ENCODE measurements at places on chromosomes 7 and 10.

DNA sequence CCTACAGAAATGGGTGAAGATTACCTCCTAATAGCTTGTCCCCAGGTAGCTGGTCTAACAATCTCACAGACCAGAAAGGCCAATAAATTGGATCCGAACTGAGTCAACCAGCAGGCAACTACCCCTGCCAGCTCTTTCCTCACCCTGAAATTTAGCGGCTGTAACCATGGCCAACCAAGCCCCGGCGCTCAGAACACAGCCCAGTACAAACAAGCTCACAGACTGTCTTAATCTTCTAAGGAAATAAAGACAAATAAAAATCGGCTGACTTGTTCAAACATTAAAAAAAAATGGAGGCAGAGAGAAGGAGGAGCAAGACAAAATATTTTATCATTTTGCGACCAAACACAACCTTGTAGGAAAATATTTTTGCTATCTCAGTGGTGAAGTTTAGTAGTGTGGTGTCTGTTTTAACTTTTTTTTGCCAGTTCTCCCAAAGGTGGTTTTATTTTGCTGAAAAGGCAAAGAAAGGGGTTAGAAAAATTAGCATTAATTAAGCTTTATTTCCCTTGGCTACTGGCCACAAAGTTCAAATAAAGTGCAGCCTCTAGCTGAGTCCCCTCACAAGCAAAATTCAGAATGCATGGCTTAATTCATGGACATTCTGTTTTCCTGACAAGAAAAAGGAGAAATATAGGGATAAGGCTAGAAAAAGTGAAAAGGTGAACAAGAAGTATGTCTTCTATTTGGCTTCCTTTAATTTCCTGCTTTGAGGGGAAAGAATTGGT is 313.0 kb upstream of the NPVF start:
- DNase-seq: peak; percentile 71

DNA sequence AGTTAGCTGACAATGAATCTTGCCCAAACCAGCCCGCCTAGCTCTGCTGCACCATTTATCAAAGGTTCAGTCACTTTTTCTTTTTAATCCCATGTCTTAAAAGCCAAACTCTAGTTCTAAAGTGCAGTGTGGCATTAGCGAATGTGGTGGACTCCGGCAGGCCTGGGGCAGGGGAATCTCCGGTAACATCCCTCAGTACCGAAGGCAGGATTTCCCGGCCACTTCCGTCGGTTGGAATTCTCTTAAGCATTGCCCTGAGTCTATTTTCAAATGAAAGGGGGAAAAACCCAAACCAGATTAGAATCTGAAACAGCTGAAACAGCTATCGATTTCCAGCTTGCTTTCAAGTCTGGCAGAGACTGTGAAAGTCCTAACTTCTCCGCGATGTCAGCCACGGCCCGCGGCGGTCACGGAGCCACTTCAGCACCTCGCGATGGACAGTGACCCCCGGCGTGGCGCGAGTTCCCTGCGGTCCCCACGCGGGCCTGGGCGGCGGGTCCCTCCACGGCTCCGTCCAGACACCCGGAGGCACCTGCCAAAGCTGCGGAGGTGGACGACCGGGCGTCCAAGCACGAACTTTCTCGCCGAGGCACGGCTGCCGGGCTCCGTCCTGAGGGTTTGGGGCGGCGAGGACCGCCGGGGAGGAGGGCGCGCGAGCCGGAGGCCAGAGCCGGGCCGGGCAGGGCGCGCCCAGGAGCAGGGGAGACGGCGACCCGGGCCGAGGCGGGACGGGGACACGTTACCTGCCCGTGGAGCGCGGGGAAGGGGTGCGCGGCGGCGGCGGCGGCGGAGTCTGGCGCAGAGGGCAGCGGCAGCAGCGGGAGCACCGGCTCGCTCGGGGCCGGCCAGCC is 745 bp downstream of the TCERG1L start:
- peak; percentile 6 for DNase-seq

DNA sequence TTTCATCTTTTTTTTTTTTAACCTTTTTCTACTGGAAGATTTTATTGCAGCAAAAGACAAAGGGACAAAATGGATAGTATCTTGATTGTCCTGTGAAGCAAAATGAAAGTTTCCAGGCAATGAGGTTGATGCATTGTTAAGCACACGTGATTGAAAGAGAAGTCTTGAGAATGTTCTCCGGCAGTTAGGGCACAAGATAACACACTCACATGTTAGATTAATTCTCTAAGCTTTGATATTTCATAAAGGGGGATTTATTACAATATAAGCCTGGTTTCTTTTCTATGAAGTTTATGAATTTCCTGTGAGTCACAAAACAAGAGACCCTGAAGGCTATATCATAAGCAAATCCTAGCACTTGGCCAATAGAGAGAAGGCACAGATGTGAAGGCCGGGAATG is 93.4 kb upstream of the ARMC3 start:
- no peak for DNase-seq

DNA sequence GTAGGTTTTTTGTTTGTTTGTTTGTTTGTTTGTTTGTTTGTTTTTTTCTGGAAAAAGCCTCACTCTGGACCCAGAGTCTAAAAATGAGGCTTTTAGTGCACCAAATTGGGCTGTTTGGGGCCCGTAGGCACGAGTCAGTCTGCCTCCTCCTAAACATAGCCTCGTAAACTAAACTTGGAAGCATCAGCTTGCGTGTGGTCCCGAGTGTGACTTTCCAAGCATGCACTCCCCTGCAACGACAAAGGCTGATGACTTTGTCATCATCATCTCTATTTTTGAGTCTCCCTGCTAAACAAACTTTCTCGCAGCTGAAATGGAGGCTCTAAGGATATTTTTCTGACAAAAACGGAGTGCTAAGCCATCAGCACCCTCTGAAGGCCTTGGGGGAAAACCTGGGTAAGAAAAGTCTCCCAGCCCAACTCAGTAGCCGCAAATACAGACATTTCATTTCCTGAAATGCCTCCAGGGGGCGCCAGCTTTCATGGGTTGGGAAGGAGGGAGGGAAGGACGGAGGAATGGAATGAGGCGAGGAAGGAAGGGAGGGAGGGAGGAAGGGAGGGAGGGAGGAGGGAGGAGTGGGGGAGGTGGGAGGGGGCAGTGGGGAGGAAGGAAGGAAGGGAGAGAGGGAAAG is 245.9 kb downstream of the KCNMA1 start:
- peak; percentile 65 for DNase-seq

DNA sequence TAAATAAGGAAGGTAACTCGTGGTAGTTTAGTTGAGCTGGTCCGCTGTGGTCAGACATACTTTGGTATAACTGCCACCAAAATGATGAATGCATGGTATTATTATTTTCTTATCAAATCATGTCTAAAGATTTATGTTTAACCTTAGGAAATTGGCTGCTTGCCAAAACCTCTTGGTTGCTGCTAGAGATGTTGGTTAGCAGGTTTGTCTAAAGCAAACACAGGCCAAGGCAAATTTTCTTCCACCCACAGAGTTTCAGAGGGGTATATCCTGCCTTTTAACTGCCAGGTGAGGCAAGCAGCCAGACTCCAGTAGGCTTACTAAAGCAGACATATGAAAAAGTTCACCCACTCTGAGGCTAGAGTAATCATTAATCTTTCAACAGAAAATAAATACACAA is 101.4 kb downstream of the SEMA3E start:
- no peak for DNase-seq

- DNase-seq: no peak
These were observed 12.8 kb downstream of the RHEB start for GRCh38 chr7:151506901-151507382.

- no peak for DNase-seq
These were observed 96.1 kb upstream of the KCNIP2 start for GRCh38 chr10:101939729-101940128.

DNA sequence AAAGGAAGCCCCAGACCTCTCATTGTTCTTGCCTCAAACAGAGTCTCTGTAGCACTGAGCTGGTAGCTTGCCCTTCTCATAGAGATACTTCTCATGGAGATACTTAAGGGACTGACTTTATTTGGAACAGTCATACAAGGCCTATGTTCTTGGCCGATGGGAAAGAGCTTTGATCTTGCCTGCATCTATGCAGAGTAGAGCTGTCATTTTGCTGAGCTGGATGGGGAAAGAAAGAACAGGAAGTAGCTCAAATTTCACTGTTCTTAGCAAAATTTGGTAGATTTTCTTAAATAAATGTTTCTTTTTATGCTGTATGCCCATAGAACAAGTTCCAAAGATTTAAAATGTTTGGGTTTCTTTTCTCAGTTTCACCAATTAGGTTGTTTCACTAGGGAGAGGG is 119.3 kb upstream of the SEC61G start:
- no peak for DNase-seq

DNA sequence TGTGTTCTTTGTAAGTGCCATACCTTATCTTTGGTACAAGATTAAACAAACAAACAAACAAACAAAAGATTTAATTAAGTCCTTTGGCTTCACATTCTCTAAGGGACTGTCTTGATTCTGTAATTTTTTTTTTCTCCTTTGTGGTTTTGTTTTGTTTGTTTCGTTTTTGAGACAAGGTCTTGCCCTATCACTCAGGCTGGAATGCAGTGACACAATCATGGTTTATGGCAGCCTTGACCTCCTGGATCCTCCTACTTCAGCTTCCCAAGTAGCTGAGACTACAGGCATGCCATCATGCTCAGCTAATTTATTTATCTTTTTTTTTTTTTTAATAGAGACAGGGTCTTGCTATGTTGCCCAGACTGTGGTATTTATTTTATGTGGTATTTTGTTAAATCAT is 165.8 kb downstream of the LRRC4 start:
- peak; percentile 24 for DNase-seq

GRCh38 chr10:70751356-70751755 is 33.8 kb downstream of the TBATA start:
- DNase-seq: no peak

DNA sequence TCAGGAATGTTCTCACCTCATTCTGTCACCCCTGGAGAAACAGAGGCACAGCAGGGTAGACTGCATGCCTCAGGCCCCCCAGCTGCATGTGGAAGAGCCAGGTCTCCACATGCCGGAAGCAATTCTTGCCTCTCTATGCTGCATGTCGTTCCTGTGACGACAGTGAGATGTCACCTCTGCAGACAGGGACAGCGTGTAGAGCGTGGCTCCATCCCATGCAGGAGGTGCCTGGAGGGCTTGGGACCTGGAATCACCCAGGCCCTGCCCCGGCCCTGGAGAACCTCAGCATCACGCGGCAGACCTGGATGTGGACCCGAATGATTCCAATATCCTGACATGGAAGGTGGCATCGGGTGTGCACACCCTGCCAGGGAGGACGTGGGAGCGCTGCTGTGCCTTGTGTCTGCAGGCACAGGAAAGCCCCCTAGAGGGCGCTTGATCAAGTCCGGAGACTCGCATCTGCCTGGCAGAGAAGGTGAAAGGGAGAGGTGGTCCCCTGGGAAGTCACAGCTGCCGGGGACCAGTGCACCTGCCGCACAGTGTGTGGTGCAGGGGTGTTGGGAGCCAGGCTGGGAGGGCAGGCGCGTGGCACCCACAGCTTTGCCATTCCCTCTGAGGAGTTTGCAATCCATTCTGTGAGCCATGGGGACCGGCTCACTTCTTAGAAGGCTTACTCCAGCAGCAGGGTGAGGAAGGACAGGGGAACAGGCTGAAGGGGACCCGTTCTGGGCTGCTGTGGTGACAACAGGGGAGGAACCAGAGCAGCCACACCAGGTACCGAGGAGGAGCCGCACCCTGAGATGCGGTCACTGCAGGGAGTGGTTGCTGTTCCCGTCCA is 45.3 kb upstream of the EN2 start:
- DNase-seq: peak; percentile 32

DNA sequence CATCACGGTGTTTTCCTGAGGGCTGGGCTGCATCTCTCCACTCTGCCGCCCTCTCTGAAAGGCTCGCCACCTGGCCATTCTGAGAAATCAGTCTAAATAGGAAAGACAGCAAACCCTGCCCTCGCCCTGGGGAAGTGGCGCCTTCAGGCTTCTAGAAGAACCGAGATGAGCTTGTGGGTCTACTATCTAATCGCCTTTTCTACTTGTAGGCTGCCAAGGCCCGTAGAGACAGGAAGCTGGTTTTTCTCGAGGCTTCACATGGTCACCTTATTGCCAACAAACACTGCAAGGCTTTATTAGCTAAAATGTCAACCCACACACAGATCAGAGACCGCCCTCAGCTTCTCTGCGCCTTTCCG is 21.4 kb downstream of the LAT2 start:
- no peak for DNase-seq

- no peak for DNase-seq
These were observed 20.8 kb downstream of the PILRA start for GRCh38 chr7:100394077-100394476.

DNA sequence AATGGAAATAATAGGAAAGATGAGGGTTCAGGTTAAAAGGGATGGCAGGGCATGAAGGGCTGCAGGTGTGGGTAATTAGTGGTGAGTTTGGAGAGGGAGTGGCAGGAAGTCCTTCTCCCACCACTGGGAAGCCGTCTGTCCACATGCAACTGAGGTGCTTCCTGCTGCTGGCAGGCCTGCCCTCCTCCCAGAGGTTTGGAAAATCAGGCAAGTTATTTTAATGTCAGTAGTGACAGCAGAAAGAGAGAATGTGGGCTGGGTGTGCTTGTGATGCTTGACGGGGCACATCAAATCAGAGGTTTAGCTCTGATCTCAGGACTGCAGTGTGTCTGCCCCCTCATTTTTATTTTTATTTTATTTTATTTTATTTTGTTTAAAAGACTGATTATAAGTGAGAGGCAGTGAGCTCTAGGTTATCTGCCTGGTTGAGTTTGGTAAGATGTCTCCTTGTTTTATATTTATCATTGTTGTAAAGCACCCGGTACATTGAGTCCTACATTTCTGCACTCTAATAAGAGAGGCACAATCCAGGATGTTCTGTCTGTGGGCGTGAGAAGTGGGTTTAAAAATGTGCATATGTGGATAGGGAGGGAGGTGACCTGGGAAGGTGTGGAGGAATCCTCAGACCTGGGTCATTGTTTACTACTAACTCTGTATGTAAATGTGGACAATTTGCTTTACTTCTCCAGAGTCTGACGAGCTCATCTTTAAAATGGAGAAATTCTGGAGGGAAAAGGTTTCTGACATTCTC is 504.4 kb downstream of the LRMDA start:
- DNase-seq: no peak

DNA sequence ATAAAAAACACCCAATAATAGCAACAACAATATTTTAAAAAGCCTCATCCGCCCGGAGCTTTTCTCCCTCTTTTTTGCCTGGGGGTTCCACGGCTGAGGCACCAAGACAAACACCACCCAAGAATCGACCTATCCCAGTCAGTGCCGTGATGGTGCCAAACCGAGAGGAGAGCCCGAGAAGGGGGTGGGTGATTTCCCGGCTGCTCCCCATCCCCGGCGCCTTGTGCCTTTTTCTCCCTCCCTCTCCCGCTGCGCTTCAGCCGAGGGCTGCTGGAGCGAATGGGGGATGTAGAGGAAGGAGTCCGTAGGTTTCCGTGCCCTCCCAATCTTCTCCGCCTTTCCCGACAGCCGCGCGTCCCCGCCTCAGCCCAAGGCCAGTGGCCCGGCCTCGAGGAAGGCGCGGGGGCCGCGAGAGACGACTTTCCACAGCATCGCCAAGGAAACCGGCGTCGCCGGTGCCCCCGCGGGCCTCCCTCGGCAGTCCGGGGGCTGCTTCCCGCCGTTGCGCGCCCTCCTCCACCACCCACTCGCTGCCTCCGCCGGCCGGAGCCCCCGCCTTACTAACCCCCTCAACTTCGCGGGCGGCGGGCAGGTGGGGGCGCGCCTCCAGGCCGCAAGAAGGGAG is 1.3 kb downstream of the EGR2 start:
- DNase-seq: no peak

GRCh38 chr7:45921381-45921698 is 268 bp upstream of the IGFBP3 start:
- no peak for DNase-seq

- no peak for DNase-seq
These were observed 4.4 kb downstream of the RAB11FIP2 start for GRCh38 chr10:118042336-118042735.

Measured in left renal cortex interstitium (tissue), 4 donors.